ENCODE measurements at places on chromosomes 7 and 10. TPM values are rescaled to one million over a fixed set of nuclear protein-coding genes. Genes with fewer than 3 reads are reported as not detected.

GDF10 gene
- polyA plus RNA-seq = 2.9 TPM

LDB3 gene
- polyA plus RNA-seq = 1.1 TPM

PALD1 gene
- 11.6 TPM for polyA plus RNA-seq

IGFBP3 gene
- 114 TPM for polyA plus RNA-seq

SLC29A3 gene
- 7.7 TPM for polyA plus RNA-seq

PDGFA gene
- 58.4 TPM for polyA plus RNA-seq

BBIP1 gene
- 55.6 TPM for polyA plus RNA-seq

- DNase-seq = no peak
These were observed 158.9 kb downstream of the KLF6 start for GRCh38 chr10:3625959-3626751.

GRCh38 chr7:68309806-68310205, 1288.5 kb upstream of the AUTS2 start:
- no peak for DNase-seq

DNA sequence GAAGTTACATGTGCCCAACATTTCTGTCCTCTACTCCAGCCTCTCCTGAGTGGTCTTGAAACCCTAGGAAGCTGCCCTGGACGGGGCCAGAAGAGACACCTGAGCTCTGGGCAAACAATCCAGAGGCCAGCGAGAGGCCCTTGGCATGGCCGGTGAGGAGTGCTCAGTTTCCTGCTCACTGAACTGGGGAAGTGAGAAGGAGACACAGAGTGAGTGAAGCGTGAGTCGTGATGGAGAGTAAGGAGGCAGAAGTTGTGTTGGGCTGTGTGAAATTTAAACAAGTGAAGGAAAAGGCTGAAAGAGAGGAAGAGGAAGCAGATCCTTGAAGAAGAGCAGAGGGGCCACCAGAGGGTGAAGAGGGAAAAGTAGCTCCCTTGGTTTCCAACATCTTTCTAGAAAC, 73.2 kb downstream of the WNT2 start:
- DNase-seq = no peak

- DNase-seq = no peak
These were observed 311.9 kb downstream of the TCERG1L start for GRCh38 chr10:130999376-131000202.

GRCh38 chr7:99563650-99564049, 5.2 kb downstream of the ZNF655 start:
- no peak for DNase-seq

GRCh38 chr7:45071528-45071927, 17.2 kb downstream of the NACAD start:
- no peak for DNase-seq

DNA sequence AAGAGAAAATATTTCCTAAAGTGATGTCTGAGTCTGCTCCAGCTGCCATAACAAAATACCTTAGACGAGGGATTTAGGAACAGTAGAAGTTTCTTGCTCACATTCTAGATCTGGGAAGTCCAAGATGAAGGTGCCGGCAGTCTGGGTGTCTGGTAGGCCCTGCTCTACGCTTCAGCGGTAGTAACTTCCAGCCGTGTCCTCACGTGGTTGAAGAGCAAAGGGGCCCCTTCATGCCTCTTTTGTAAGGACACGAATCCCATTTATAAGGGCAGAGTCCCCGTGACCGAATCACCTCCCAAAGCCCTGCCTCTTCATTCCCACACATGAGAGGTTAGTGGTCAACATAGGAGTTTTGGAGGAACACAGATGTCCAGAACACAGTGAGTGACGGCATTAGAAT, 52.2 kb upstream of the INPP5A start:
- DNase-seq = no peak

- no peak for DNase-seq
These were observed 101.3 kb upstream of the SKAP2 start for GRCh38 chr7:26965724-26966123.

DNA sequence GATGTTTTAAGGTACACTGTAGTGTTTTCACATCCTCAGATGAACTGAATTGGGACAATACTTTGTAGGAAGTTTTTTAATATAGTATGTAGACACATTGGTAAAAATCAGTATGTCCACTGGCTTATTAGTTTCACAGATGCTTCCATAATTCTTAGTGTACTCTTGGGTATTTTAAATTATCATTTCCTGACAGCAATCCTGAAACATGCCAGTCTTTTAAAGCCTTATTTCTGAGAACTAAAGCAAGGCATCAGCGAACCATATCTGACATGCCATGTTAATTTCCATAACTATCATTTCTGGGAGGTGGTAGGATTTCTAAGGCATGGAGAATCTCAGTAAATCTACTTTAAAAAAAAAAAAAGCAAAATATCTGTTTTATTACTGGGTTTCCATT, 266.4 kb downstream of the ADK start:
- no peak for DNase-seq

DNA sequence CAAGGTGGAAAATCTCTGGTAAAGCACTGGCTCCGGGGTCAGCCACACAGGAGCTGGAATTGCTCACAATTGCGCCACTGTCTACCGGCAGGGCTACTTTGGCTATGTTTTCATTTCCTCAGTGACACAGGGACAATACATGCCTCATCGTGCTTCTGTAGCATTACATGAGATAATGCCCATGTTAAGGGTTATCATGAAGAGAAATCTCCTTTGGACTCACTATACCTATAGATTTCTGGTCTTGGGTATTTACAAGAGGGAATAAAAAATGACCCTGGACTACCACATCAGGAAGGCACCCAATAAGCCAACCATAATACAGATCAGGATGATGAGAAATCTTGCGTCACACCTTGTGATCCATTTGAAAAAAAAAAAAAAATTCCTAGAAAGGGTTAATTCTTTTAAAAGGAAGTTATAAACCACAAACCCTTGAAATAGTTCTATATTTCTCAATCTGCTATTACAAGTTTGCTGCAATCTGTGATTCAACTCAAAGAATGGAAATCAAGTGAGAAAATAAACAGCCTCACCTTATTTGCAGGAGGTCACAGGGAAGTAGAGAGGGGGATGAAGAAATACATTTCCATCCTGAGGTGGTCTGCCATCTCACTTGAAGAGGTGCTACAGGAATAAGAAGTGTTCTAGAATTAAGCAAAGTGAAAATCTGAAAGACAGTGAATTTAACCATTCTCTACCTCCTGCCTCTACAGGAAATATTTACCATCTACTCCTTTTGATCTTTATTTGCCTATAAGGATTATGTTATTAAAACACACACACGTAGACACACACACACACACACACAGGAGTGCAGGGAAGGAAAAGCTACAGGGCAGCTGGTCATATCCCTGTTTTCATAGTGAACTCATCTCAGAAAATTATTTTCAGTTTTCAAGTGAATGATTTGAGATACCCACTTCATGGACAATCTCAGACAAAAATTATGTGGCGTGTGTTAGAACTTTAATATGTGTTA, 231.3 kb upstream of the CELF2 start:
- DNase-seq = no peak

- no peak for DNase-seq
These were observed 13.5 kb upstream of the STK17A start for GRCh38 chr7:43569424-43569823.

GRCh38 chr7:121570365-121570764, 174.3 kb upstream of the FAM3C start:
- DNase-seq = no peak

- DNase-seq = no peak
These were observed 88.3 kb upstream of the CYP26C1 start for GRCh38 chr10:92972066-92972870.

DNA sequence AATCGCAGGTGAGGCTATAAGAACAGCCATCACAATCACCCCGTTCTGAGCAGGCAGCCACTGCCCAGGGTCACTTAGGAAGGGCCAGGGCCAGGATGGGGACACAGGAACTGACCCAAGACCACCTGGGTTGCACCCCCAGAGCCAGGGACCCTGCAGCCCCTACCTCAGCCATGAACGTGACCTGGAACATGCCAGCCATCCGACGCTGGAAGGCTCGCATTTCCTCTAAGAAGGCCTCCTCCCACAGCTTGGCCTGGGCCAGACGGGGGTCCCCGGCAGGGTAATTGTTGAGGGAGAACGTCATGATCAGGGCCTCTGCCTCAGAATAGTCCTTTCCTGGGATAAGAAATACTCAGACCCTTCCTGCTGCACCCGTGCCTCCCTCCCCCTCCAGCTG, 5.0 kb downstream of the NPC1L1 start:
- DNase-seq = no peak
